Activated CD4-positive, alpha-beta memory T cell treated with anti-CD3 and anti-CD28 coated beads for 36 hours (primary cell): ENCODE measurements at places on chromosomes 13 and 19. TPM values are rescaled to one million over a fixed set of nuclear protein-coding genes. Genes with fewer than 3 reads are reported as not detected.
A peak's percentile ranks its signal among the peaks of the same experiment; 100 is the strongest.

ZNF430 gene
- total RNA-seq: 20.9 TPM

MKNK2 gene
- 143 TPM for total RNA-seq

S1PR5 gene
- 0.12 TPM for total RNA-seq

CDC16 gene
- 69.8 TPM for total RNA-seq

DNA sequence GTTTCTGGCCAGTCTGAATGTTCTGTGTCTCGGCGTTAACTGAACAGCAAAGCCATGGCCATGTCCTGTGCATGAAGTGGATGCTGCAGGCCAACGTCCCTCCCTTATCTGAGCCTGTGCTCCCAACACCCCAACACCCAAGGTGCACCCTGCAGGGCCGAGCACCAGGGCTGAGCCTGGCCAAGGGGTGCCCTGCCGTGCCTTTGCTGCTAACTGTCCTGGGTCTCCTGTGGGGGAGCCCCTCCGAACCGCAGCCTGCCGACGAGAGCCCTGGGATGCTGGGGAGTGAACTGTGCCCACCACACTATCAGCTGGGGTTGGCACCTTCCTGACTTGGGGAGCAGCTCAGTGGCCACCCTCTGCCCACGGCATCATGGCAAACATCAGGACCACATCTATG lies 17.6 kb downstream of the GPX4 start:
- H3K36me3 ChIP-seq: peaks cover 37% of the 10 kb centered on the region
- H3K4me1 ChIP-seq: peaks cover 2% of the 10 kb centered on the region
- no peak for DNase-seq
- no peaks in the 10 kb centered on the region for H3K27me3 ChIP-seq

DNA sequence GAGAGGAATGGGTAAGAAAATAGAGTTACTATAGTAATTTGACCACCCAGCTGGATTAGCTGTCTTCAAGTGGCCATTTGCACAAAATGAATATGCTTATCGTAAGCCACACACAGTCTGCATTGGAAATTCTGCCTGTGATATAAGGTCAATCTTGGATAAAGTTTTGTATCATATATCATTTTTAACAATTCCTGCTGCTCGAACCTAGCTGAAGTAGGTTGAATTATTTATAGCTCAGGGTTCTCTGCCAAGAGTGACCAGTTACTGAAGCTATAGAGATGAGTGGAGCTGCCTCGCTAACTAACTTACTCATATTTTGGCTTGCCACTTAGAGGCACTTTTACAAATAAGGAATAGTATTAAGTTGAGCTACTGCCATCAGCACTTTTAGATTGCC lies 220.9 kb downstream of the RGCC start:
- peaks cover 8% of the 10 kb centered on the region for H3K36me3 ChIP-seq
- no peak overlapping the region for H3K4me3 ChIP-seq
- H3K27me3 ChIP-seq: no peaks in the 10 kb centered on the region
- H3K27ac ChIP-seq: no peak overlapping the region

DNA sequence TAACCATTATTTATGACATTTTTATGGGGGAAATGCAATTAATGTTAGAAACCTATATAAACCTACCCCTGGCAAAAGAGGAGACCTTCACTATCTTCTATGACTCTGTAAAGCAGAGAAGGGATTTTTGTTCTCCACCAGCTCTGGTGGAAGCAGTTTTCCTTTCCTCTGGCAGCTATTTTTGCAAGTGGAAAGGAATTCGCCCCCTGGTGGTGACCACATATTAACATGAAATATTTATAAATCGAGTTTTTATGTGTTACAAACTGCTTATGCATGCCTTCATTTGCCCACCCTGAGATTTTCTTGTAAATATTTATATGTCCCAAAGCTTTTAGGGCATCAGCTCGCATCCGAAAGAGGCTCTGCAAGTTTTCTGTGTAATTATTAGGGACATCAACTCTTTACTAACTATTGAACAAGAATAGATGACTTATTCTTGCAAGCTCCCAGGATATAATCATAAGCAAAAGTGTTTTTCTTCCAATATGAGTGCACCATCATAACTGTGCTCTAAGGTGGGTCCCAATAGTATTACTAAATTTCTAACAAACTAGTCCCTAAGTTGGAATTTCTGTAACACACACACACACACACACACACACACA lies 62.4 kb downstream of the SERTM1 start:
- DNase-seq: peak; percentile 28
- H3K4me3 ChIP-seq: no peak overlapping the region
- no peaks in the 10 kb centered on the region for H3K36me3 ChIP-seq
- H3K27me3 ChIP-seq: no peaks in the 10 kb centered on the region

- H3K4me1 ChIP-seq: peaks cover 5% of the 10 kb centered on the region
- H3K36me3 ChIP-seq: no peaks in the 10 kb centered on the region
- no peak for DNase-seq
Measured at GRCh38 chr19:9911524-9912185, 24.7 kb downstream of the OLFM2 start.

GRCh38 chr19:18645035-18645511 lies 8.2 kb downstream of the KLHL26 start:
- no peak overlapping the region for H3K4me3 ChIP-seq
- no peaks in the 10 kb centered on the region for H3K27me3 ChIP-seq
- DNase-seq: no peak

- no peak for DNase-seq
- H3K27ac ChIP-seq: no peak overlapping the region
- peaks cover 3% of the 10 kb centered on the region for H3K27me3 ChIP-seq
- H3K4me3 ChIP-seq: no peak overlapping the region
- no peaks in the 10 kb centered on the region for H3K4me1 ChIP-seq
- no peaks in the 10 kb centered on the region for H3K36me3 ChIP-seq
Measured at GRCh38 chr19:33864311-33864850, 67.7 kb downstream of the KCTD15 start.

DNA sequence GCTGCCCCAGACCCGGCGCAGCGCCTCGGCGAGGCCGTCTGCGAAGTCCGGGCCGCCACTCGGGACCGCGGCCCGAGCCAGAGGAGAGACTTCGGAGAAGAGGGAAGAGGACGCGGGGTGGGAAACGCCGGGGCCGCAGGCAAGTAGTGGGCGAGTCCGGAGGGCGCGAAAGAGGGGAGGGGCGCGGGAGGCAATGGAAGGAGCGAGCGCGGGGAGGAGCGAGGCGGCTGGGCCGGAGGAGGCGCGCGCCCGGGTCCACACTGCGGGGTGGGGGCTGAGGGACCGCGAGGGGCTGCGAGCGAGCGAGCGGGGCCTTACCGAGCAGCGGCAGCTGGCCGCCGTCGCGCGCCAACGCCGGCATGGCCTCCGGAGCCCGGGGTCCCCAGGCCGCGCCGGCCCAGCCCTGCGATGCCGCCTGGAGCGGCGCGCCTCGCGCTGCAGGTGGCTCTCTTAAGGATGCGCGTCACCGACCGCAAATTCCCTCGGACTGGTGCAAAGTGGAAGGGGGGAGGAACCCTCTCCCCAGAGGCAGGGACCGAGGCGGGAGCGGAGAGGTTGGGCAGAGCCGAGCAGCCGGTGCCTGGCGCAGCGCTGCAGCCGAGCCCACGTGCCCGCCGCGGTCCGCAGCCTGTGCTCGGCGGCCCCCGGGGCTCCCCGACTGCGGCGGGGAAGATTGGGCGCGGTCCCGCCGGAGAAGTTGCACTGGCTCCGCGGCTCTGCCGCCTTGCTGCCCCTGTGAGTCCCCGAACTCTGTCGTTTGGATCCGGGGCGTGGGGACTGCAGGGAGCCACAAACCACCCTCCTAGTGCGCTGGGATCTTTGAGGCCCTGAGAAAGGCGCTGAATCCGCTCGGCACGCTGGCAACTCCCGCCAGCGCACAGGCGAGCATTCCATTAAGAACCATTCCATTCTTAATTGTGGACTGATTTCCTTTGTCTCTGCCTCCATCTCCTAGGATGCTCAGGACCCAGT lies at the start of gene FLT3:
Gene FLT3, minus strand, starts transcription at position 427 of the 972 bp plus-strand sequence. Its CDS starts 66 bp downstream, at position 361.
- no peaks in the 10 kb centered on the region for H3K36me3 ChIP-seq
- peaks cover 9% of the 10 kb centered on the region for H3K4me1 ChIP-seq
- peak within 1 kb of the TSS; percentile 37 for H3K4me3 ChIP-seq
- peak; percentile 54 for DNase-seq
- H3K27me3 ChIP-seq: peaks cover 49% of the 10 kb centered on the region

GRCh38 chr19:13078381-13078780 lies 24.3 kb downstream of the LYL1 start:
- H3K27me3 ChIP-seq: no peaks in the 10 kb centered on the region
- H3K4me1 ChIP-seq: no peaks in the 10 kb centered on the region
- no peak overlapping the region for H3K4me3 ChIP-seq
- DNase-seq: no peak
- H3K27ac ChIP-seq: no peak overlapping the region
- H3K36me3 ChIP-seq: no peaks in the 10 kb centered on the region

- no peak overlapping the region for H3K4me3 ChIP-seq
- DNase-seq: no peak
- peaks cover 44% of the 10 kb centered on the region for H3K36me3 ChIP-seq
- no peak overlapping the region for H3K27ac ChIP-seq
- no peaks in the 10 kb centered on the region for H3K27me3 ChIP-seq
Measured at GRCh38 chr19:45056831-45057230, 18.0 kb downstream of the CLASRP start.

- H3K27me3 ChIP-seq: peaks cover 16% of the 10 kb centered on the region
- no peaks in the 10 kb centered on the region for H3K36me3 ChIP-seq
- no peak overlapping the region for H3K4me3 ChIP-seq
- H3K27ac ChIP-seq: no peak overlapping the region
- DNase-seq: no peak
- H3K4me1 ChIP-seq: peaks cover 5% of the 10 kb centered on the region
Measured at GRCh38 chr13:23488442-23488841, 54.9 kb upstream of the SACS start.

DNA sequence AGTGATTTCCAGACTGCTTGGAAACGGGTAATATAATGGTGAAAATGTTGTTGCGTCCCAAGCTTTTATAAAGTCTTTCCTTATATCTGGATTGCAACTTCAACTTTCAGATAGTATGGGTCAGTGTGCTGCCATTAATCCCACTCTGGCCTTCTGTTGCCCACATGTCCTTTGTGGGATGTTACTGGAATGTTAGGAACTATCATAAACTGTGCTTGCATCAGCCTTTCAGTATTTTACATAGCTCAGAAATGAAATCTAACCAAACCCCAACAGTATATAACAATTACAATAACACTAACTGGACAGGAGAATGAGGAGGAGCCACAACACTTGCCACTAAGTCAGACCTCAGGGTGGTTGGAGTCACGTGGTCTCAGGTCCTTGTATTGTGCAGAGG lies 78.9 kb downstream of the LNX2 start:
- peaks cover 2% of the 10 kb centered on the region for H3K36me3 ChIP-seq
- no peak overlapping the region for H3K4me3 ChIP-seq
- H3K4me1 ChIP-seq: no peaks in the 10 kb centered on the region
